ENCODE measurements at places on chromosomes 2 and 18.

DNA sequence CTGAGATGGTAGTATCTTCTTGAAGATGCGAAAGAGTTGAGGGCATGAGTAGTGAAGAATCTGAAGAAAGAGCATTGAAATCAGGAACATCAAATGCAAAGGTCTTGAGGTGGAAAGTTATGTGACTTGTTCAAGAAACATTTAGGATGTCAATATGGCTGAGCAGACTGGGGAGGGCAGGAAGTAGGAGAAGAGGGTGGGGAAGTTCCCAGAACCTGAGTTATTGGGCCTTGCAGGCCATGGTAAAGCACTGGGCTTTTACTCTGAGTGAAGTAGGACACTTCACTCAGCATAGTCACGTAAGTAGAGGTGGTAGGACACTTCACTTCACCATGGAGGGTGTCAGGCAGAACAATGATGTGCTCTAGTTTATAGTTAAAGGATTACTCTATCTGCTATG, 11.8 kb upstream of the MYL12A start:
- no peak for DNase-seq

GRCh38 chr2:8285081-8285480, 396.8 kb upstream of the ID2 start:
- DNase-seq: peak; percentile 75

- no peak for DNase-seq
Measured at GRCh38 chr18:63818212-63818611, 43.0 kb downstream of the SERPINB7 start.

DNA sequence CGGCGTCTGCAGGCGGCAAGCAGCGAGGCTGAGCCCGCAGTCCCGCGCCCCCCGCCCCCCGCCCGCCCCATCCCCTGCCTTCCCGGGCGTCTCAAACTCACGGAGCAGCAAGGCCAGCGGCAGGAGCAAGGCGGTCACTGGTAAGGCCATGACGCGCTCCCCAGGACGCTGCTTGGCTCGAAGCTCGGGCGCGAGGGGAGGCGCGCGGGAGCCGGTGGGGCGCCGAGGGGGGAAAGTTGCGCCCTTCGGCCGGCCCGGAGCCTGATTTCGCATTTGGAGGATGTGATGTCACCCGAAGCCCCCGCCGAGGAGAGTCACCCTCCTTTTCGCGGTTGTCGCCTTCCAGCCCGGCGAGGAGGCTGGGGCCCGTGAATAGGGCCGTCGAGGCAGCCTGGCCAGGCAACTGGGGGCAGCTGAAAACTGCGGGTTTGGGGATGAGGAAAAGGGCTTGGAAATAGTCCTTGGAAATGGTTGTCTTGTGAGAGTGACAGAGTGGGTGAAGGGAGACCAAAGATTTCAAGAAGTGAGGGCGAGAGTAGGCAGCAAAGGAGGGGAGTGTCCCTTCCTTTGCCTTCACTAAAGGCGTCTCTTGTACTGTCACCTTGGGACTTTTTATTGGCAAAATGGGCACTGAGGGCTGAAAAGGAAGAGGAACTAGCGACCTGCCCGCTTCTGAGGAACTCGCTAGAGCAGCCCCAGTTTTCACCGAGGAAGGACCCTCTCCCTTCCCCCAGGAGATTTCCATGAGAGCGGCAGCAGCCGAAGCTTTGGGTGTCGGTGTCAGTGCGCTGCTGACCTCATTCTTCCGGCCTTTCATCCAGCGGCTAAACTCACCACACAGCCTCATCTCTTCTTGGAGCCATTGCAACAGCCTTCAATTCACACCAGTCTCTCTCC, at the start of gene CD8A:
CD8A (minus strand) TSS at position 238 of the 897 bp plus-strand sequence; CDS start at position 150, 88 bp downstream.
- DNase-seq: no peak

DNA sequence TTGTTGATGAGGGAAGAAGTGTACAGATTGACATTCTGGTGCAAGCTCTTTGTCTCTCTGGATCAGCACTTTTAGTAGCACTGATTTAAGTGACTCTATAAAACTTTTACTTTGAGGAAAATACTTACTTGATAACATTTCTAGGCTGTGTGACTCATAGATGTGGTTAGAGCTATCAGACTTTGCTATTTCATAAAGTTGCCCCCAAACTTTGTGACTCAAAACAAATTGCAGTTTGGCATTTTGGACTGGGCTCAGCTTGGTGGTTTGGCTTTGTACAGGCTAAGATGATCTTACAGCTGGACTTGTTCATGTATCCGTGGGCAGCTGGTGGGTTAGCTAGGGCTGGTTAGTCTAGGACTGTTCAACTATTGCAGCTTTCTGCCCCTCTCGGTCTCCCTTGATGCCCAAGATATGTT, 42.1 kb upstream of the GLS start:
- no peak for DNase-seq

- DNase-seq: no peak
Measured at GRCh38 chr18:10751653-10752052, 225.8 kb downstream of the NAPG start.

DNA sequence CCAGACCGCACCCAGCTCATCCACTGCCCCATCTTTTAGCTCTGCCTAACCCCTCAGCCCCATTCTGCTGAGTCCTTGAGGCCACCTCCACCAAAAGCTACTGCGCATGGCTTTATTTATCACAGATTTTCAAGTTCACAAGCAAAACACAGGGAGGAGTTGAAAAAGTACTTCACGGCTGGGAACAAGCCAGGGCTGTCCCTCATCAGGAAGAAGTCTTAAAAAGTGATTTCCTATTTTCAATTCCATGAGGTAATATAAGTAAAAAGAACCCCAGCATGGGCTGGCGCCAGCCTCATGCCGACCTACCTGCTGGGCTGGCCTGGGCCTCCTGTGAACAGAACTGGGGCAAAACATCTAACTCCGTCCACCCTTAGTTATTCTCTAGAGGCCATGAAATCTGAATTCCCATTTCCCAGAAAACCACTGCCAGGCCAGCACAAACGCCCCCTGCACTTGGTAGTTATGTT, 69.0 kb downstream of the POLR1A start:
- DNase-seq: no peak

- DNase-seq: no peak
Measured at GRCh38 chr2:120261387-120262006, 8.8 kb downstream of the RALB start.

DNA sequence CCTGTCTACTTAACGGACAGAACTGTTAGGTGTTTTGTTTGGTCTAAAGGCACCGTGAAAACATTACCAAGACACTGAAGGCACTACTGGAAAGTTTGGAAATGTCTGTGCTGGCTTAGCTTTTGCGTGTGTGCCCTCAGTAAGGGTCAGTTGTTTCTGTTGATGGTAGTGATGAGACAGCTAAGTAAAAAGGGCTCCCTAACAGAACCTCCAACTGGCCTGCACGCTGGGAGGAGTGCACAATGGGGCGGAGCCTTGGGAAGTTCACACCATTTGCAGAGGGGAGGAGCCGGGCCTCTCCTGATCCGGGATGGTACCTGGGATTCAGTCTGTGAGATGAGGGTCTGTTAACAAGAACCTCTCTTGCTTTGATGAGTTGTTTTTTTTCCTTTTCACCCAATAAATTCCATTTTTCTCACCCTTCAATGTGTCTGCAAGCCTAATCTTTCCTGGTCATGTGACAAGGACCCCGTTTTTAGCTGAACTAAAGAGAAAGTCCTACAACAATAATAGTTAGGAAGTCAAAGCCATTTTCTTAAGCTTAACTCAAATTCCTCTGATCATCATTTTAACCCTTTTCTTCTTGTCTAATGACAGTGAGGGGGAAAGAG, 368.7 kb downstream of the PARD3B start:
- no peak for DNase-seq
